ENCODE measurements at places on chromosomes 5 and 9.

- no peak for DNase-seq
Measured at GRCh38 chr5:147306351-147306750, 71.5 kb downstream of the STK32A start.

DNA sequence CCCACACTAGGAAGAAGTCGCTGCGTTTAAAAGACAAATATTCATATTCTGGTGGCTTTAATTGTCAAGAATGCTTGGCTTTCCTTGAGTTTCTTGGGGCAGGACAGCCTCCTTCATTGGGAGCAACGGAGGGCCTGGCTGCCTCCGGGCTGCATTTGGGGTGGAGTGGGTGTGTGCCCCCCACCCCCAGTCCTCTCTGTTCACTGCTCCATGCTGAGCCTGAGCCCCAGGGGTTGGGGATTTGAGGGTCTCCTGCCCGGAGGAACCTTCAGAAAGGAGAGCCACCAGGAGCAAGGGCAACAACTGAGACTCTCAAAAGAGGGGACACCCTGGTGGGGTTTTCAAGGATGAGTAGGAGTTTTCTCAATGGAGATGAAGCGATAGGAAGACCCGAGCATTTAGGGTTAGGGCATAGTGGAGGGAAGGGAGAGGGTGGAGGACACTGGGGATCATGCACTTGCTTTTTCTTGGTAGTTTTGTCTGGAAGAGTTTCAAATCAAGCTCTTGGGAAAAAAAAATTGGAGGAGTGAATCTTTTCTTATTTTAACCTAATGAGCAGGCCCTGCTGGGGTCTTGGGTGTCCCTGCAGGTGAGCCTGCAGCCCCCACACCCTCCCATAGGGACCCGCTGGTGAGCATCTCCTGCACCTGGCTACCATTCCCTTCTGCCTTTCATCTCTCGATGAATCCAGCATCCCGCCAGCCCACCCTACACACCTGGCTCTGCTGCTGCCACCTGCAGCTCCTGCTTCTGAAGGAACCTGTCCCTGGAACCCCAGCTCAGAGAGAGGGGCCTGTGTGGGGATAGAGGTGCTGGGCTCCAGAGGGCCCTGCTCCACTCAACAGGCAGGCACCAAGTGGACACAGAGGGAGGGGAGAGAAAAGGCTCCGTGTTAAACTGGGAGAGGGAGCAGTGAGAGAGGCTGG lies 4.1 kb downstream of the SLC6A19 start:
- DNase-seq = no peak

GRCh38 chr9:615756-616155 lies 225.7 kb upstream of the DMRT1 start:
- DNase-seq = no peak

- no peak for DNase-seq
Measured at GRCh38 chr5:68725905-68726683, 367.7 kb upstream of the SLC30A5 start.
